ENCODE measurements at places on chromosomes 4 and X.

GRCh38 chr4:126658411-126658810 is 974.3 kb upstream of the INTU start:
- no peak for DNase-seq

- no peak for DNase-seq
Observed at GRCh38 chrX:38221391-38221929, 789 bp upstream of the SRPX start.

DNA sequence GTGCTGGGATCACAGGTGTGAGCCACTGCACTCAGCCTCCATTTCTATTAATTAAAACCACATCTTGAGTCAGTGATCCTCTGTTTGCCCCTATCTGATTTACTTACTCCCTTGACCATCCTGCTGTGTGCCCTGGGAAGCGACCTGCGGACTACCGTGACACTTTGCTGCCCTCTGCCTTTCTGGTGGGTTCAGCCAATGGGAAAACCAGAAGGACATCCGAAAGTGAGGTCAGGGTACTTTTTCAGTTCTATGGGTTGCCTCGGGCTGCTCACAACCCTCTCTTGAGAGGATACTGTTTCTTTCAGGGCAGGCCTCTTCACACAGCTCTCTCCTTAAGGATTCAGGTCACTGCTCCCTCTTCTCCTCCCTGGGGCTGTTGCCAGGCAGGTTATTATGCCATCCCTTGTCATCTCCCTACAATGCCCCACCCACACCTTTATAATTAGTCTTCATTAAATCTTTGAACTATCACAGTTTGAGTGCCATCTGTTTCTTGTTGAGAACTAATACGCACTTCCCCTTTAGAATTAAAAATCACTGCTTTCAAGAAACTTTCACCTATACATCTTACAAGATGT is 21.4 kb downstream of the PLAC8 start:
- DNase-seq, result no peak

DNA sequence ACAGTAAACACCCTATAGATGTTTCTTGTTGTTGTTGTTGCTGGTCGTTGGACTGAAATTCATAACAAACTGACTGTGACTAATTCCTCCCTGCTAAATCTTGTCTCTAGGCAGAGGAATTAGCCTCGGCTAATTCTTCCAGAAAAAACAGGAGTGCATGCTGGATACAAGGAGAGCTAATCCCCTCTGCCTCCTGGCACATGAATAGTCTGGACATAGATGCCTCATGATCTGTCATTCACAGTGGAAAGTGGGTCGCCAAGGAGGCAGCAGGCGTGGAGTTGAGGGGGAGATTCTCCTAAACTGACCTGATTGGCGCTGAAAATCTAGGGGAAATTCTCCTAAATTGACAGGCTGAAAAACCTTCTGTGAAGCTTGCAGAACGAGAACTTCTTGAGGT is 220.1 kb downstream of the DCTD start:
- no peak for DNase-seq

DNA sequence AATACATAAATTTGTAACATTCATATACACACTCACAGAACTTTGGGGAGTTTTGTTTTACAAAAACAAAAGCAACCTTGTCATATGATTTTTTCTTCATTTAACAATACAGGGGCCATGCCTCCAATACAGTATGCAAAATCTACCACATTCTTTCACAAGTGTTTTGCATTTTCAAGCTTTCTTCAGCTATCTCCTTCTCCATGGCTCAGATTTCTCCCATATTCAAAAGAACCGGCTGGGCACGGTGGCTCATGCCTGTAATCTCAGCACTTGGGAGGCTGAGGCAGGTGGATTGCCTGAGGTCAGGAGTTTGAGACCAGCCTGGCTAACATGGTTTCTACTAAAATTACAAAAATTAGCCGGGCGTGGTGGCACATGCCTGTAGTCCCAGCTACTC is 4.1 kb downstream of the TEX13B start:
- DNase-seq, result no peak

DNA sequence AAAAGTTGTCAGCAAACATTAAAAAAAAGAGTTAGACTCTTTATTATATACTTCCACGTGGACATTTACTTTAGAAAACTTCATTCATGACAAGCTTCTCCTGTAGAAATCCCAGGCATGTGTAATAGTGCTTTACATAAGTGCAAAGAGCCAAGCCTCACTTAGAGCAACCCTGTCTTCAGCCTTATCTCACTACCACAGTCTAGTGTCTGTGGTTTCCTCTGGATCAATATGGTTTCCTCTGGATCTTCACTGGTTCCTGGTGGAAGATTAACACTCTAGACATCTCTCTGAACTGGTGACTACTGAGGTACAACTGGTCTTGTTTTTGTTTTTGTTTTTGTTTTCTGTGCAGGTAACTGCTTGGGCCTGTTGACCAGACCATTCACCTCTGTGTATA is 18.4 kb upstream of the ARMCX5 start:
- DNase-seq, result no peak

DNA sequence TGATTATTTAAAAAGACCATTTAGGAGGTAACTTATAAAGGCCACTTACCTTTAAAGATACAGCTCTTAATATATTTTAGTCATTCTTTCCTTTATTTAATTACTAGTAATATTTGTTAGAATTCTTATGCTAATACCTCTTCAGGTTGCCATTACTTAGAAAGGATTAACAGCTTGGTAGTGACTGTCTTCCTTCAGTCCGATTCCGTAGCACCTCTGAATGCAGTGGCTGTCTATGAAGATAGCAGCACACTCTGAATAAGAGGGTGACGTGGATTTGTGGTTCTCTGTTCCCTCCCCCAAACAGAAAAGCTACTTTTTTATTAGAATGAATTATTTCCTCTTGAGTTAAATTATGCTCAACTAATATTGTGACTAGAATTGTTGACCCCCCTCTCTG is 92.6 kb upstream of the TENM3 start:
- DNase-seq, result no peak

GRCh38 chr4:67556436-67556835 is 2.1 kb upstream of the STAP1 start:
- no peak for DNase-seq

DNA sequence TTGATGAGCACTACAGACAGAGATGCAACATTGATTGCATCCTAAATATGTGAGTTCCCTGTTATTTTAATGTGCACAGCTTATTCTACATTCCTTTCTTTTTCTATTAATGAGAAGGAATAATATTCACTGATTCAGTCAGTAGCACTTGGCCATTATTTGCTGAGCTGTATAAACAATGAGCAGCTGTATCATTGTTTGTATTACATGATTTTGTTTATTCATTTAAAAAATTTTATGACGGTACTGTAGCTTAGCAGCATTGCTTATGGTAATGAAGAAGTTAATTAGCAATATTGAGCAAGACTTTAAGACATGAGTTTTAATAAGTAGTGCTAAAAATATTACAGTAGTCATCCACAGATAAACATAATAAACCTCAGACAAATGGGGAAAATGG is 582.0 kb downstream of the ADGRL3 start:
- DNase-seq, result no peak

DNA sequence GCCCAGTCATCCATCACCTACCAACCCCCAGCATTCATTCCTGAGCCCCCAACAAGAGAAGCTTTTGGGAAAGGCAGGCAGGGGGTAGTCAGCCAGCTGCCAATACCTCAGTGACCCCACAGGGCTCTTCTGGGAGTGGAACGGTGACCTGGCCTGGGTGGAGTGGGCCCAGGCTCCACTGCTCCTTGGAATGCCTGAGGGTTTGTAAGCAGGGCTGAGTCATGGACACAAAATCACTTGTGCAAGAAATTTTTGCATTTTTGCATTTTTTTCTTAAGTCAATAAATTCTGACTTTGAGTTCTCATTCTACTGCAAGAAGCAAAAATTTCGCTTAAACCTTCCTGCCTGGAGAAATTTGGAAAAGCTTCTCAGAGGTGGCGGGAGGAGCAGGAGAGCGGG is 18.5 kb downstream of the SORCS2 start:
- no peak for DNase-seq
